ENCODE measurements at places on chromosomes 12 and 14. TPM values are rescaled to one million over a fixed set of nuclear protein-coding genes. Genes with fewer than 3 reads are reported as not detected.

The SERPINA3 gene
- polyA plus RNA-seq = 408 TPM

The SLC6A13 gene
- 0.87 TPM for polyA plus RNA-seq

The MAP4K5 gene
- polyA plus RNA-seq = 8.7 TPM

The CCDC85C gene
- 9.0 TPM for polyA plus RNA-seq

- no peak for DNase-seq
These were observed 5.8 kb downstream of the DICER1 start for GRCh38 chr14:95151561-95151960.

GRCh38 chr14:72876005-72876709 is 17.7 kb downstream of the DPF3 start:
- DNase-seq = no peak

GRCh38 chr14:75522224-75522982 is at the start of gene BATF:
TSS of gene BATF (plus strand) at chr14:75522469. CDS start at chr14:75522683, 214 bp downstream.
- no peak for DNase-seq

- DNase-seq = no peak
These were observed 70.4 kb upstream of the RIC8B start for GRCh38 chr12:106704081-106704480.

GRCh38 chr14:65981192-65981843 is 504.9 kb upstream of the CCDC196 start:
- DNase-seq = no peak

- no peak for DNase-seq
These were observed 51.9 kb upstream of the REP15 start for GRCh38 chr12:27644158-27644845.

- no peak for DNase-seq
These were observed 7.5 kb upstream of the ETFBKMT start for GRCh38 chr12:31651893-31652521.

DNA sequence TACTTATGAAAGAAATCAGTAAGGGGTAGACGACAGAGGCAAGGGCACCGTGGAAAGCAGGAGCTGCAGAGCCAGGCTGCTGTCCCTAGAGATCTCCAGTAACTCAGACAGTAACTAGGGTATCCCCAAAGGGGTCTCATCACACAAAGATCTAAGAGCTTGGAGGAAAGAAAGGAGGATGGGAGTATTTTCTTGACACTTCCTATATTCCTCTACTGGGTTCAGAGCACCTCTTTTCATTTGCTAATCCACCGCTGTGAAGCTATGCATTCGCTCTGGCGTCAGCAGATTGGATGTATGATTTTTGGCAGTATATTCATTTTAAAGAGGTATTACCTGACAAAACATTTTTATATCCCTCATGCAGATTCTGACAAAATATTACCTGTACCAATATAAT is 12.6 kb downstream of the USP44 start:
- no peak for DNase-seq

GRCh38 chr14:26621807-26622560 is 24.2 kb upstream of the NOVA1 start:
- DNase-seq = no peak

GRCh38 chr12:96400631-96401075 is 414 bp upstream of the CDK17 start:
- no peak for DNase-seq

DNA sequence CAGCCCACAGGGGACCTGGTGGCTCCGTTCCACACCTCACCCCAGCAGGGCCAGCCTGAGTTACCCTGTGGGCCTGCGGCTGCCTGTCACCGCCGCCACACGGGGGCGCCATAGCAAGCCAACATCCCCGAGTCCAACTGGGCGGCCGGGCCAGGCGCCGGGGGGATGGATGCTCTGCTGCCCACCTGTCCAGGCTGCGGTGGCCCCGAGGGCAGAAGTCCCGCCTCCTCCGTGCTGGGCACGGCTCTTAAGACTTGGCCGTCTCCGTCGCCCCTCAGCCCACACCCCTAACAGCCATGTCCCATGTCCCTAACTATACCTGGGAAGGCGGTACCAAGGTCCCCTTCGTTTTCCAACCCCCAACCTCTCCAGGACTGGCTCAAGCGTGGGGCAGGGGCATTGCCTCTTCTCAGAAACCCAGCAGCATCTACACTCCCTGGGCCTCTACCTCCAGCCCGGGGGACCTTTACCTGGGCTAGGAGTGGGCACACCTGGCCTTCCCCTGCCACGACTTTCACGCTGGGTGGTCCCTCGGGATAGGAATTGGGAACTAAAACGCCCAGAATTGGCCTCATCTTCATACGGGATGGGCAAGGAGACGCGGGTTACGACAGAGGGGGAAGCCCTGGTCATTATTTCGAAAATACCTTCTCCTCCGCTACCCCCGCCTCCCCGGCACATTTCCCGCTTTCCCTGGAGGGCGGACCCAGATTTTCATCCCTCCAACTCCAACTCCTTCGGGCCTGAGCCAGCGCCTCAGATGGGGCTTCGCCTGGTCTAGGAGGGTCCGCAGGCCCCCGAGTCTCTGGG is 1.1 kb upstream of the CYP46A1 start:
- DNase-seq = peak; percentile 75

GRCh38 chr12:82176761-82177490 is 181.3 kb downstream of the CCDC59 start:
- no peak for DNase-seq

DNA sequence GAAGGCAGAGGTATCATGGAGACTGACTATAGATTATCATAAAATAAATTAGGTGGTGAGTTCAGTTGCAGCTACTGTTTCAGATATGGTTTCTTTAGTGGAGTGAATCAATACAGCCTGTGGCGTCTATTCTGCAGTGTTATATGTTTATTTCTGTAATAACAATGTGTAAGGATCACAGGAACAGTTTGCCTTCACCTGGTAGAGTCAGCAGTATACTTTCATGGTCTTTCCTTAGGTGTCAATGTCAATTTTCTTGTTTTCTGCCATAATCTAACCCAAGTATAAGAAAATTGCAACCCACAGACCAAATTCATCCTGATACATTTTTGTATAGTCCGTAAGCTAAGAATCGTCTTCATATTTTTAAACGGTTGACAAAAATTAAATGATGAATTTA is 140.4 kb upstream of the ATF7IP start:
- DNase-seq = no peak
